Astrocyte of the hippocampus (primary cell): ENCODE measurements at places on chromosomes 5 and 9.

DNA sequence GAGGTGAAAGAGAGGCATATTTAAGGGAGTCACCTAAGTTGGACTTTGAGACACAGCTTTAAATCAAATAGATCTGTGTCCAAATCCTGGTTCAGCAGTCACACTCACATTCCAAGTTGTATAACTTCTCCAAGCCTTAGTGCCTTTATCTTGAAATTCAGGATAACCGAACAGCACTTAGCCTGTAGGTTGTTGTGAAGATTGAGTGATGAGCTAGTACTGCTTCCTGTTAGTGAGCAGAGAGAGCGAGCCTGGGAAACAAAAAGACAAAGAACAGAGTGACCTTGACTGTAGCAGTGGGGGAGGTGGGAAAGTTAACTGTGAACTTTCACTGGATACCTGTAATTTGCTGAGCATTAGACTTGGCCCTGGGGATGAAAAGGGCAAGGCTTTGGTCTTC lies 22.4 kb downstream of the MAML1 start:
- no peak for DNase-seq

DNA sequence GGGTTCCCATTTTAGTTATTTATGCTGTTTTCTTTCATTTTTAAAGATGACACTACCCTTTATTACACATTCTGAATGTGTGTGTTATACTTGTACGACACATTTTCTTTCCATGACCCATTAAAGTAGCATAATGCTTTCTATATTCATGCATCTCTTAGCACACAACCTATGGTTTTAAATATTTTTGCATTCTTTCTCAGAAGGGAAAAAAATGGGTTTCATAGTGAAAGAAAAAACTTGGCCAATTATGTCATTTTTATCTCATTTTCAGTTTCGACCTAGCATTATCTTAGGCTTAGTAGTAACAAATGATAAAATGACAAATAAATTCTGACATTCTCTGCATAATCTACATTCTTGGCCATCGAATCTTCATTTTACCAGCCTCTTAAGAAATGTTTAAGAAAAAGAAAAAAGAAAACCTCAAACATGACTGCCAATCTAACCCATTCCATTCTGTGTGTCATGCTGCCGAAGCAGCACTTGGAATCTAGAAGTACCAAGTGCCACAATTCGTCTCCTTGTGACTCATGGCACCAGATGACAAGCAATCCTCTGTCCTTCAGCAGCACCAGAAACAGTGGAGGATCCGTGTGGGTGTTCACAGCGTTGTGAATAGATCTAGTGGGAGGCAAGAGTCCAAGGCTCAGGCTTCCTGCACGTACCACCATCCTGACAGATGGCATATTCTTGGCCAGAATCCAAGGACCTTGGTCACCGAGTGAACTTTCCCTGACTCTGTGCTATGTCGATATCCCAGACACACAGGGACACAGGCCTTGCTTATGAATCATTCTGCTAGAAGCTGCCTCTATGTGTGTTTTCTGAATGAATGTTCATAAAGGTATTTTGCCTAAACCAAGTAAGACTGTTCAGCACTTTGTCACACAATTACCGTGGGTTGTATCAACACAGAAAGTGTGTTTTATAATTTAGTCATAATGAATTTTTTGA lies 502.7 kb downstream of the NR2F1-AS1 start:
- peak; percentile 97 for DNase-seq

DNA sequence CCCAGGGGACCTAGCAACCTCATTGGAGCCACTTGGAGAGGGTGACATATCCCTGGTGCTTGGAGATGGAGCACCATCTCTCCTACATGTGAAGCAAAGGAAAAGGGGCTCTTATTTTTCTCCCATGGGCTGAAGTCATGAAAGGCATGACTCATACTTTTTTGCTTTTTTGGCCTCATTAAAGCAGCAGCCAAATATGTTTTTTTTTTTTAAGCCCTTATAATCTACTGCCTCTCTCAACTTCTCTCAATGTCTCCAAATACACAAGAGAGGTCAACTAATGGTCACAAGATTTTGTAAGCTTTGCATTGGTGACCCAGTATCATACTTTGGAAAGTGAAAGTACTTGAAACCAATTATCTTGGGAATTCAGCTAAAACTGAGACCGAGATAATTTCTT lies 1.6 kb upstream of the CFAP90 start:
- peak; percentile 24 for DNase-seq

DNA sequence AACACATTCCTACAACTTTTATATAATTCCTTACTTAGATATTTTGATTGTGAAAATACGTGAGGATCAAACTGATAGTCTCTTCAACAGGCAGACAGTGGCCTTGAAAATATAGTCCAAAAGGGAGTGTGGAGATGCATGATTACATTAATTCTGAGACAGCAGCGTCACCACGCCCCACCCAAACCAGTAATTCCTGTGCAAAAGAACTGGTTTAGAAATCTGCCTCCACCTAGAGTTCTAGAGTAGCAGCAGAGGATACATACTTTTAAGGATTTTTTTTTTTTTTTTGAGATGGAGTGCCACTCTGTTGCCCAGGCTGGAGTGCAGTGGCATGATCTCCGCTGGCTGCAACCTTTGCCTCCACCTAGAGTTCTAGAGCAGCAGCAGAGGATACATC lies 1.6 kb upstream of the TUT7 start:
- DNase-seq: no peak

GRCh38 chr9:135797507-135798262 lies 95.7 kb downstream of the KCNT1 start:
- peak; percentile 67 for DNase-seq

DNA sequence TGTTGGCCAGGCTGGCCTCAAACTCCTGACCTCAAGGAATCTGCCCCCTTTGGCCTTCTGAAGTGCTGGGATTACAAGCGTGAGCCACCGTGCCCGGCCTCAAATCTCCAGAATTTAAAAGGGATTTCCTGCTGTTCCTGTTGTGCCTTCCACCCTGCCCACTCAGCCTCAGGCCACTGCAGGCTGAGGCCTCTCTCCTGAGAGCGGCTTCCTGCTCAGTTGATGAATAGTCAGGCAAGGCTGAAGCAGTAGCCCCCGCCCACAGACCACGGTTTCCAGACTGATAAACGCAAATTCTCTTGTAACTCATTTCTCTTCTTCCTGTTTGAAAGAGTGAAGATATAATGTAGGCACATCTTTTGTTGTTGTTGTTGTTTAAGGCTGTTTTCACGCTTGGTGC lies 127.0 kb upstream of the PLCXD3 start:
- DNase-seq: no peak

- DNase-seq: no peak
Observed at GRCh38 chr9:114743446-114743845, 61.5 kb upstream of the TEX48 start.

DNA sequence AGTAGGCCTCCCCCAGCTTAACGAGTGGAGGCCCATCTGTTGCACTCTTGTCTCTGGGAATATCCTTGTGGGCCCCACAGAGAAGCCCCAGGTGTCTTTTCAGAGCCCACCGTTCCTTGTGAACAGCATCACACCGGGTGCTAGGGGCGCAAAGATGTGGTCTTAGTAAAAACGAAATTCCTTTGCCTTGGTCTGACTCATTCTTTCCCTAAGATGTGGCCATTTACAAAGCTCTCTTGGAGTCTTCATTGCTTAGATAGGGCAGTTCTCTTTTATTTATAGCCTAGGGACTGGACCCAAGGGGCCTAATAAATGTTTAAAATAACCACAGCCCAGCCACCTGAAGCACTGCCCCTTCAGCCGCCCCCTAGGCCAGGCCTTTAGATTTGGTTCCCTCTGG lies 52.8 kb upstream of the RPL26L1 start:
- DNase-seq: peak; percentile 84

- no peak for DNase-seq
Observed at GRCh38 chr5:134567641-134568336, 42.3 kb downstream of the JADE2 start.

DNA sequence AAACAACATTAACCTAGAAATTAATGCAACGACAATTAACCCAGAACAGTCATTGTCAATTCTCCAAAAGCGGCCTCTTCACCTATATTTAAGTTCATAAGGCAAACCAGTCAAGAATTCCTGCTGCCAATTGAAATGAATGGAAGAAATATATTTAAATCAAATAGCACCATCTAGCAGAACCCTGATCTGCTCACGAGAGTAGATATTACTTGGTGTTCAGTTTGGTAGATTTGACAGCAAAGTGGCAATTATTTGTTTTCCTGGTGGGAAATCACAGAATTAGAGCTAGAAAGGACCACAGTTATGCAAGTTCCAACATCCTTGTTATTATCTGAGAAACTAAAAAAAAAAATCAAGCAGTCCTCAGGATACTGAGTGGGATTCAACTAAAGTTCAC lies 2.3 kb downstream of the SSBP2 start:
- DNase-seq: no peak

GRCh38 chr5:7850395-7851239 lies at the start of gene CFAP90:
Gene CFAP90, minus strand, starts transcription at chr5:7851133. Its CDS starts 112 bp downstream, at chr5:7851021.
- peak; percentile 83 for DNase-seq

GRCh38 chr9:70031141-70031545 lies 12.5 kb upstream of the MAMDC2 start:
- no peak for DNase-seq

DNA sequence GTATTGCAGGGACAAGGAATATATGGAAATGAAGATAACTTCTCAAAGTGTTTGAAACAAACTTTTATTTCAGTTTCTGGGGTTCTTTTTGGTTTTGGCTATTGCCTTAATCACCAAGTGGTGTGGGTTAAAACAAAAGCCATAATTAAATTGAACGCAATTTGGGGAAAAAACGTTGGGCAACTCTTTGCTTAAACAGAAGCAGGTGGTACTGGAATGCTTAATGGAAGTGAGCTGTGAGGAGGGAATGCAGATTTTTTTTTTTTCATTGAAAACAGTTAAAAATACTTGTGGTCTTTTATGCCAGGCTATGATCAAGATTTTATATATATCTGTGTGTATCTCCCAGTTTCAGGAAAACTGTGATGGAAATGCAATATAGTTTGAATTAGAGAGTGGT lies 195.7 kb upstream of the TUT7 start:
- no peak for DNase-seq

DNA sequence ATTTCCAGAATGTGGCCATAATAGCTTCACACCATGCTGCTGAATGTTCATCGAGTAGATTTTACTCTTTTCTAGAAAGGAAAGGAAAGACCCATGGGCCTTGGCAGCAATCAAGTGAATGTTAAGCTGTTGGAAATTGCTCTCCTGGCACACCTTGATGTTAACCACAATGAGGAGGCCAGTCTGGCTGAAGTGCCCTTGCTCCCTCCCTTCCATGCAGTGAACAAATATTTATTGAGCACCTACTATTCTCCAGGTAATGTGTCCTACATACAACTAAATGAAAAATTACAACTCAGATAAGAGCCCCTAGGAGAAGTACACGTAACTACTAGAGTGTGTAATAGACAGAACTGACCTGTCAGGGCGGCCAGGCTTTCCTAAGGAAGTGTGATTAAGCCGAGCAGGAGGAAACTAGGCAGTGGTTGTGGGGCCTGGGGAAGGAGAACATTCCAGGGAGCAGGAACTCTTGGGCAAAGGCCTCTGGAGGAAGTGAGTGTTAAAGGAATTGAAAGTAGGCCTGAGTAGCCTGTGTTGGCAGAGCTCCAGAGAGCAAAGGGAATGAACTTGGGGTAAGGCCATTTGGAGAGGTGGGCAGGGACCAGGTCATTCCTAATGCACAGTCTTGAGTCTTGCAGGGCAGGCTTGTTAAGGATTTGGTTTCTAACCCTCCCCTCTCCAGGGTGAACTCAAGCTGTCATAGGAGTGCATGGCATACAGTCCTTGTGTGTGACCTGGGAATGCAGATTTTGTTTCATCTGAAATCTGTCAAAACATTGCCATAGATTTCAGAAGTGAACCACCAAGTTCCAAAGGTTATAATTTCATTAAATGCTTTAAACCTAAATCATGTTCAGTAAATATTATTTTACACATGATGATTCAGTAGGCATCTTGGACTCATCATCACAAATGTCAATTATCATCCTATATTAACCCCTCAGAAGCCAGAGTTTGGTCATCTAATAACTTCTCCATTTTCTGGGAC lies 9.0 kb upstream of the ZSWIM6 start:
- no peak for DNase-seq

- DNase-seq: peak; percentile 12
Observed at GRCh38 chr5:77316871-77317661, 106.6 kb downstream of the PDE8B start.

- no peak for DNase-seq
Observed at GRCh38 chr5:116539222-116539621, 35.4 kb downstream of the SEMA6A start.

DNA sequence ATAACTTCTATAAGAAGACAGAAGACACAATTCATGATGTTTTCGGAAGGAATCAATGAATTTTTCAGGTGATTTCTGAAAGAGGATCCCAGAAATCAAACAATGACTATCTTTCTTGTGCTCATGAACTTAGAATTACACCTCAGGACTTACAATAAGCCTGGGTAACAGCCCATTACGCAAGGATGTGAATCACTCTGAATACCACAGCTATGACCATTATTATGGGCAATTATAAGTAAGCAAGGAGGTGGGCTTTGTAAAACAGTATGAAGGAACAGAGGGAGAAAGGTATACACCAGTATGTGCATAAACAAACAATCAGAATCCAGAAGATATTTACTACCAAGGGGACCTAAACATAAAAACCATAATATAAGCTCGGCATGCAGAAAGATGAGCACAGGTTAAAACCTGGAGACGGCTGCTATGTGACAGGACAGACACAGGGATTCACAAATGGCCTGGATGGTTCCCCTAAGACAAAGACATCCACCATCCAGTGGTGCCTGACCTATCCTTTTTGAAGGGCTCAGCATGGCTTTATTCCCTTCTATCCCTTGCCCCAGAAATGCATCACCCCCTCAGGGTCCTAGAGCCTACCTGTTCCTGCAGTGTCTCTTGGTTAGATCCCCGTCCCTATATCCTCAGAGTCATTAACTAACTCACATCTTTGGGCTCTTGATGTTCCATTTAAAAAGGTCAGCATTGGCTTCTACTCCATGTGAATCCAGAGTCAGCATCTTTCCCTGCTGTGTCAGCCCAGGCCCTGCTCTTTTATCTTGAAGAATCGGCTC lies 21.8 kb upstream of the PPP2CA start:
- DNase-seq: peak; percentile 86

GRCh38 chr5:175555168-175555785 lies 76.9 kb downstream of the SFXN1 start:
- DNase-seq: no peak

DNA sequence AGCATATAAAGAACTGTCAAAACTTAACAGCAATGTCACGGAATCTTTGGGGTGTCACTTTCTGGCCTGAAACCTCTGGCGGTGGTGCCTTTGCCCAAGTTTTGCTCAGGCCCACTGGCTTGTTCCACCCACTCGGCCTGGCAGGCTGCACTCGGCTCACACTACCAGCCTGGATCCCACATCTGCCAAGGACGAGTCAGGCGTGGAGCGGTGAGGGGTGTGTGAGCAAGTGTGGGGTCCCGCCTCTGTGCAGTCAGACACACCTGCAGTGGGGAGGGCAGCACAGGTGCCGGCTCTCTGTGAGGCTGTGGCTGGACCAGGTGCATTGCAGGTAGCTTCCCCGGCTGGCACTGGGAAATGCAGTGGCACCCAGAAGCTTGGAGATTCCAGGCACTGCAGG lies 40.0 kb downstream of the TSPAN17 start:
- no peak for DNase-seq

GRCh38 chr5:51018423-51018822 lies 352.0 kb downstream of the PARP8 start:
- no peak for DNase-seq

GRCh38 chr5:142474431-142475094 lies 149.7 kb upstream of the SPRY4 start:
- DNase-seq: no peak

GRCh38 chr5:2178528-2178927 lies 295.8 kb upstream of the IRX4 start:
- no peak for DNase-seq

- DNase-seq: no peak
Observed at GRCh38 chr9:34624475-34625185, 4.2 kb downstream of the ARID3C start.

- DNase-seq: peak; percentile 31
Observed at GRCh38 chr9:129455151-129455995, 165.5 kb downstream of the C9orf50 start.
